Left ventricle myocardium superior (tissue), 1 donor: ENCODE measurements at places on chromosomes 2 and 18. TPM values are rescaled to one million over a fixed set of nuclear protein-coding genes. Genes with fewer than 3 reads are reported as not detected.

- DNase-seq, result no peak
Observed at GRCh38 chr2:204255071-204255470, 290.2 kb upstream of the PARD3B start.

- DNase-seq, result no peak
Observed at GRCh38 chr18:44840058-44840790, 159.5 kb downstream of the SETBP1 start.

CRYGB gene
- not detected for total RNA-seq

GRCh38 chr18:69795791-69796190, 151.9 kb downstream of the CD226 start:
- DNase-seq, result no peak

DNA sequence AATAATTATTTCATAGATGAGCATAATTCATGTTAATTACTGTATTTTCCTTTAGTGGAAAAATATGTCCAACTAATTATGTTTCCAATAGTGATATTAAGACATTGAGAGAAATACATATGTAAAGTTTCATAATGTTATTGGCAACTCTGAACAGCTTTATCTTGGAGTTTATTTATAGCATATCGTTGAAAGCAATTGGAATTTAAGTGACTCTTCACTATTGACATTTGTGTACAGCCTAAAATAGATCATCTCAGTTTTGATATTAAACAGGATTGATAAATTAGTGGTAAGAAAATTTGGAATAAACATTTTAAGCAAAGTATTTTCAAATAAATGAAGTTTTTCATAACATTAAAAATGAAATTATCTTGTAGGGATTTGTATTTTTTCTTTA, 79.7 kb downstream of the EML4 start:
- DNase-seq, result no peak

IL36RN gene
- total RNA-seq, result not detected

DNA sequence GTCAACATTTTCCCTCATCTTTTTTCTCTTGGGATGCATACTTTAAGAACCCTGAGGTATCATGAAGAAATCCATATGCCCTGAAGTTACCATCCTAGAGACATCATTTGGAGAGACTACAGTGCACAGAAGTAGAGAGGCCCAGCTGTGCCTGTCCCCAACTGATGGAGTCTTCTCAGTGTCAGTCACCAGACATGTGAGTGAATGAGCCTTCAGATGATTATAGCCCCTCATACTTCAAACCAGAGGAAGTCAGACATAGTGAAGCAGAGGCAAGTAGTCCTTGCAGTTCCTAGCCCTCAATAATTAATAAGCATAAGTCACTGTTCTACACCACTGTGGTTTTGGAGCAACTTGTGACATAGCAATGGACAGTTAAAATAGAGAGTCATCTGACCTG, 194.4 kb upstream of the ITGA4 start:
- DNase-seq, result no peak

EFR3B gene
- 4.2 TPM for total RNA-seq

GRCh38 chr2:110866045-110866444, 133.7 kb downstream of the ACOXL start:
- no peak for DNase-seq

LYG2 gene
- not detected for total RNA-seq

DNA sequence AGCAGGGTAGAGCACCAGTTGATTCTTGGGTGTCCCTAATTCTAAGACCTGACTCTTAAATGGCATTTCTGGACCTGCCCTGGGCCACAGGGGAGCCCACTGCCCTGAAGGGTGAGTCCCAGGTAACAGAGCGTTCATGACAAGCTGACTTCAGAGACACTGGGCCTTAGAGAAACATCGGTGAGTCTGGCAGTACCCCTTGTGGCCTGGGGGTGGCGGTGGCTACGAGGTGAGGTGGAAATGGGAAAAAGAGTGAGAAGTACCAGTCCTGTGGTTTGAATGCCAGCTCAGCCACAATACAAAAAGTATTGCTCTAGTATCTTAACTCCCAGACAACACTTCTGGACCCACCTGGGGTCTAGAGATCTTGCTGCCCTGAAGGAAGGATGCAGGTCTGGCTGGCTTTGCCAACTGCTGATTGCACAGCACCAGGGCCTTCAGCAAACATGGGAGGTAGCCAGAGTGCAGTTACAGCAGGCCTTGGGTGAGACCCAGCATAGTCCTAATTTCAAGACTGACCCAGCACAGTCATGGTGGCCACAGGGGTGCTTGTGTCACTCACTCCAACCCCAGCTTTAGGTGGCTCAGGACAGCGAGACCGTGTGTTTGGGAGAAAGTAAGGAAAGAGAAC, 44.5 kb downstream of the USP34 start:
- DNase-seq, result peak; percentile 43

- DNase-seq, result no peak
Observed at GRCh38 chr2:16090650-16091575, 150.6 kb downstream of the MYCN start.
